Kidney glomerular epithelial cell (primary cell): ENCODE measurements at places on chromosomes 7 and 10.

DNA sequence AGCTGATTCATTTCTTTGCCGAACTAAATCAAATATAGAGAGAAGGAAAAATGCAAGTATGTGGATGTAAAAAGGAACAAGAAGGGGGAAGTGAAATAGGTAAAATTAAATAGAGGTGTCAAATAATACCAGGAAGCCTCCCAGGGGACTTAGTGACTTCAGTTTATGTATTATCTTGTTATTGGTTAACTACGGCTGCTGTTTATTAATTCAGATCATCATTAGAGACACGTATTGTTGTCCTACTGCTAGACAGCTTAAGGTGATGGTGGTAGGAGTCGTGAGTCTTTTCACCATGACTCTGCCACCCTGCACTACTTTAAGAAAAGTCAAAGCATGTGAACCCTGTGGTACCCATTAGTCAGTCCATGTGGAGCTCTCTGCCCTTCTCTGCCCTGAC, 289.1 kb downstream of the PRKG1 start:
- no peak for DNase-seq

DNA sequence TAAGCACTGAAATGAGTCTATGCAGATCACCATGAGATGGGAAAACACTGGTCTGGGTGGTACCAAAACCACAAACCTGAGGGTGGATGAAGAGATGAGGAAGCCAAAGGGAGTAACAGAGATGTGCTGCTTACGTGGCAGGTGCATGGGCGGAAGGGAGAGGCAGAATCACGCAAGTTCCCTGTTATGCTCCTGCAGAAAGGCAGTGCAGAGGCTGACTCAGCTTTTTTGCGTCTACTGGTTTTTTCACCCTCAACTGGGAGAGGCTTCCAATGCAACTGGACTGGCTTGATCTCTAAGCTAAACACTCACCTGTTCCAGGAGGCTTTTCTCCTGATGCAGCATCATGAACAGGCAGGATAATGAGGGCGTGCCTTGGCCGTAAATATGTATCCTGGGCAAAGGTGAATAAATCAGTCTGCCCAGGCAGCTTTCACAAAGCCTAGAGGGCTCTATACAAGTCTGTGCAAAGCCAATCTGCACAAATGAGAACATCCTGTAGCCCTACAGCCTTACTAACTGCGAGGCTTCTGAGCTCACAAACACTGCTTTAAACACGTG, 95.4 kb upstream of the AFAP1L2 start:
- DNase-seq: no peak

DNA sequence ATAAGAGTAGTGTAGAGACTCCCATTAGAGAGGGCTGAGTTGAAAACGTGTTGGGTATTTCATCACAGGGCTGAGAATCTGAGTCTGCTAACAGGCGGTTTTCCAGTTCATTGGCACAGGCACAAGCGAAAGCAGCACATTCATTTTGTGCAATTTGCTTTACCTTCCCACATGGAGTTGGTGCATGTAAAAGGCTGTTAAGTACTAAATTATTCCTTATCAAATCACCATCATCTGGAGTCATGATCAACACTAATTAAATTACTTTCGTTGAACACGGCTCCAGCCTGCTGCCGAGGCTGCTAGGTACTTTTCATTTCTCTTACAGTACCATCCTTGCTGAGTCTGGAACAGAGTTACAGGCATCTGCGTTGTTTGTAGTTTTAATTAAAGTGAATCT, 43.8 kb downstream of the ETV1 start:
- DNase-seq: peak; percentile 50

- DNase-seq: no peak
Measured at GRCh38 chr10:24894728-24895127, 57.7 kb downstream of the PRTFDC1 start.

DNA sequence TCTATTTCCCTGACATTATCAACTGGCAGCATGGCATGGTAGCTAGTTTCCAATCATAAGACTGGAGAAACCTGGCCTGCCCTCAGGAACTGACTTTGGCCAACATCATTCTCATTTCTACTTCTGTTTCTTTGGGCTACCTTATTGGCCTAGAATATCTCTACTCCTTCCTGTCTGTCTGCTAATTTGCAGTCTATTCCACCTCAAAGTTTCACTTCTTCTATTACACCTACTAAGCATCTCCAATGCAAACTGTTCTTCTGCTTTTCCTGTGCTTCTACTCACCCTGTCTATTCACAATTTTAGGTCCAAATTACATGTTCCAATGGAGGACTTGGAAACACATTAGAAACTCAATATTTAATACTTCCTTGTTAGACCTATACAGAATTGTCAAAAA, 65.6 kb downstream of the ZNF503 start:
- DNase-seq: no peak

GRCh38 chr7:14446829-14447228, 455.7 kb downstream of the DGKB start:
- no peak for DNase-seq
